BJ (cell line): ENCODE measurements at places on chromosomes 12 and 14. TPM values are rescaled to one million over a fixed set of nuclear protein-coding genes. Genes with fewer than 3 reads are reported as not detected.

DNA sequence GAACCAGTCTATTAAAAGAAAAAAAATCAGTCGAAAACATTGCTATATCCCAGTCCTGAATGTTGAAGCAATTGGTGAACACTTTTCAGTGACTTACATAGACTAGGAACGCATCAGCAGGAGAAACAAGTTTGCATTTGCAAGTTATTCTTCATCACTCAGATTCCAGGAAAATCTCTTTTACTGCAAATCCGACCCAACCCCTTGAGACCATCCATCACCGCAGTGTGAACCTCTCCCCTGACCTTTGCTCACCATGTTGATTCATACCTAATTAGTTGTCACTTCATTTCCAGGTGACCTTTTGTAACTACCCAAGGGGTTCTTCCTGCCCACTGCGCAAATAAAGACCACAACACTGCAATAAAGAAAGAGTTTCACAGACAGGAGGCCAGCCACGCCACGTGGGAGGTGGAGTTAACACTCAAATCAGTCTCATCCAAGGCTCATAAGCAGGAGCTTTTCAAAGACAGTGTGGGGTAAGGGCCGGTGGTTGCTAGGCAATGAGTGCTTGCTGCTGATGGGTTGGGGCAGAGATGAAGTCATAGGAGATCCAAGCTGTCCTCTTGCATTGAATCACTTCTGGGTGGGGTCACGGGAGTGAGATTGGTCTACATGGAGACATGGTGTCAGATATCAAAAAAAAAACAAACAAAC is 241.3 kb upstream of the TMEM132C start:
- DNase-seq = no peak

DNA sequence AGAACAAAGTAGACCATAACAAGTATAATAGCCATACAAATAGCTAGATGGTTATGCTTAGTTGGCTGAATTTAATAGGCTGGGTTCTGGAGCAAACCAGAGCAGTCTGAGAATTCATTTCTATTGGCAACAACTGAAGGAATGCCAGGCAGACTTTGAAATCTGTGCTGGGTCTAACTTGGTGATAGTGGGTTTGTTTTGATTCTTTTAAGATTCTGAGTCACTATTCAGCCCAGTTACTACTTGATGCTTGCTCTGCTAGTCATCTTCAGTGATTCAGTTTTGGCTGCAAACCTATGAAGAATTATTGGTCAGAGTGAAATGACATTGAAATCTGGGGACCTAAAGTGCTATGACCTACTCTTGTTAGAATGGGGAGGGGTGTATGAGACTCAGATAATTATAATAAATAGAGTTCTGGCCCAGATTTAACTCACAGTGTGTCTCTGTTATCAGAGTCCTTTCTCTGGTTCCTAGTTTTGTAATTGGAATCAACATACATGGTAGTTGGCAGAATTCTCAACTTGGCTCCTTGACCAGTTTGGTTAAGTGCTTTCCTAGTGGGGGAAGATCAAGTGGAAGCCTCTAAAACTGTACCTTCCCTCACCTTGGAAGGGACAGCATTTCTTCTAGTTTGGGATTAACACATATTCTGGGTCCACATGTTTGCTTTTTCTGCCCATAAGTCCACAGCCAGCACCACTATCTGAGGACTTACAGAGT is 43.5 kb downstream of the MNAT1 start:
- peak; percentile 83 for DNase-seq

DNA sequence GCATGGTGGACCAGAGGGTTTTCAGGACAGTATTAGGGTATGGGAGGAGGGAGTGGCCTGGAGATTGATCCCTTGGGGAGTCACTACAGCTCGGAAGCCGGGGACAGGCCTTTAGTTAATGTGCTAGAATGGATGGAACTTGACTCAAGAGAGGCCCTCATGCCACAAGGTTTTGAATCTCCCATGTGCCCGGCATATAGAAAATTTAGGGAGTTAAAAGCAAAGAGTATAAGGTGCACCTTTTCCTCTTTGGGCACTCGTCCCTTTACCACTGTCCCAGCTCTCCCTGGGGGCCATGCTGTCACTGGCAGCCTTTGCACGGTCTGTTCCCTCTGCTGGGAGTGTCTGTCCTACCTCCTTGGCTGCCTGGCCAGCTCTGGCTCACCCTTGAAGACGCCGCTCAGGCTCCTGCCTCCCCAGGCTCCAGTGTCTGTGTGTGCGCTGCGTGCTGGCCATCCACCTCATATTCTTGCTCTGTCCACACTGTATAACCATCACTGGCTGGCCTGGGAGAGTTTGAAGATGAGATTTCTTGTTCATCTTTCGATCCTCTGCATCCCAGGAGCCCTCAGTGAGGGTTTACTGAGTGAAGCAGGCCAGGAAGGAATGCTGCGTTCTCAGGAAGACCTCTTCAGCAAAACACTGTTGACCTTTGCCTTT is 161.3 kb downstream of the ZFP36L1 start:
- no peak for DNase-seq

DNA sequence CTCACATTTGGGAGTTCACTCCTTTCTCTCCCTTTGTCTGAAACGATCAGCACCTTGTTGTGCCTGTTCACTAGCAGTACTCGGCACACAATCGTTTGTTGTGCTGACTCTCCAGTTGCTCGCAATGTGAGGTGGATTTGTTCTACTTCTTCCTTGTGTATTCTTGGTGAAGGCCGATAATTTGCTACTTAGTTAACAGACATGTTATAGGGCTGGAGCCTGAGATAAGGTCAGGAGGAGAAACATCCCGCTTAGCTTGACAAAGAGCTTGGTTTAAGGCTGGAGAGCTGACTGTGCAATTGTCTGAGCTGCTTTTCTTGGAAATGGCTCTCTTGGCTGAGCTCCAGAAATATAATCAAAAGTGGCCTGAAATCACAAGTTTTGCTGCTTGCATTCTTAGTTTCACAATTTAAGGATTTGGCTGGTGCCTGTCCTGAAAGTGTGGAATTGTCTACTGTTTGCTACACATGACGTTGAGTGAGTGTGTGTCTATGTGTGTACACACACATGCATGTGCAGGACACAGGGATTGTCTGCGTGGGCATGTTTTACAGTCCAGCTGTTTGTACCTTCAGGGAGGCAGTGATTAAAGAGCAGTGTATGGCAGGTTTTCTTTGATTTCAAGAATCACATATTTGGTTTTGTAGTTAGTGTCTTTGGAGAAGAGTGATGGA is 77.7 kb downstream of the ARF6 start:
- no peak for DNase-seq

GRCh38 chr12:12684375-12685106 is 11.4 kb downstream of the GPR19 start:
- no peak for DNase-seq

GRCh38 chr14:36300337-36300736 is 20.1 kb downstream of the MBIP start:
- no peak for DNase-seq

DNA sequence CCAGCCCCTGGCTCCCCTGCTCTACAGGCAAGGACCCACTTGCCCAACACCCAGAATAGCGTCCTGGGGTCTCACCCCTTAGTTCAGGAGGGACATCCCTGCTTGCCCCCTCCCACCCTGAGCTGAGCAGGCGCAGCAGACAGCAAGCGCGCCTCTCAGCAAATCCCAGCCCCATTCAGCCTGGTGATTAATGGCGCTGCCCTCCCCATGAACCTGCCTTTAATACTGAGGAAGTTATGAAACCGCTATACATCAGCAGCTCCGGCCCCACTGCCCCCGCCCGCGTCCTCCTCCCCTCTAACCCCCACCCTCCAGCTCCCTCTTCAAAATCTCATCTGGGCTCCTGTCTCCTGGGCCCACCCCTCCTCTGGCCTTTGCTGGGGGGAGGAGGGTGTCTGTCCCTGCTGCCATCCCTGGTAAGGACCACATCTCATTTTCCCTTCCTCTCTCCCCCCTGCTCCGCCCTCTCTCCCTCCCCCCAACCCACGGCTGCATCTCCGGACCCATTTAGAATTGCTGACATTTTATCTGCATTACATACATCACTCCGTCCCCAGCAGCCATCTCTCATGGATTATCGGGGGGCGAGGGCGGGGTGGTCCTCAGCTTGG is 7.1 kb upstream of the SMUG1 start:
- no peak for DNase-seq

DNA sequence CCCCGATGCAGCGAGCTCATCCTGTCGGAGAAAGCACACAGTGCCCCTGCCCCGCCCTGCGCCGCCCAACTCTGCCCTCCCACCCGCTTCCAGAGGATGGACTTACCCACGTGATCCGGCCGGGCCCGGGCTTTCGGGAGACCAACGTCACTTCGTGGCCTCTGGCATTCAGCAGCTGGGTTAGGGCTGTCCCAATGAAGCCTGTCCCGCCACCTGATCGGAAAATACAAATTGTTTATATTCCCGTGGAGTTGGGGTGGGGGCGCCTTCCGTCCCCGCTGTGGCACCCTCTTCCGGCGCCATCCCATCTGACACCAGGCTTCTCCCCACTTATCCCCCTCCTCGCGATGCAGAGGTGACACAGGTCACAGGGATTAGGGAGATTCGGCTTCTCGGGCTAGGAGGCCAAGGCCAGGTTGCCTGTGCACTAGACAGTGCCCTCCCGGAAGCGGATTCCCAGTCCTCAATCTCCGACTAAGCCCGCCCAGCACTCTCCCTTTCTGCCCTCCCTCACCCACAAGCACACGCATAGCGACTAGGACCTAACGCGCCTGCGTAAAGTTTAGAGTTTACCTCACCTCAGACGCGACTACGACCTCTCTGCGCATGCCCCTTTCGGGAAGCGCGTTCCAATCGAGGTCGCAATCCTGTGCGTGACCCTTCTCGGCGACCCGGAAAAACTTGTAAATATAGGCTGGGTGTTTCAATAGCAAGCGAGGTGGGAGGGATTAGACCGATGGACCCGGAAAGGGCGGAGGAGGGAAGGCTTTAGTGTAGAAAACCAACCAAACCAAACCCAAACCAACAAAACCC is at the start of gene SDR39U1:
TSS of gene SDR39U1 (minus strand) at position 537 of the 813 bp plus-strand sequence. CDS start at position 530, 7 bp downstream.
- DNase-seq = peak; percentile 98

CCDC77 gene
- polyA plus RNA-seq = 7.0 and 8.4 TPM in 2 replicates

OTUB2 gene
- 1.1 and 1.2 TPM in 2 replicates for polyA plus RNA-seq

BCL2L14 gene
- not detected in 2 replicates for polyA plus RNA-seq

OR6C76 gene
- not detected in 2 replicates for polyA plus RNA-seq

DAO gene
- not detected in 2 replicates for polyA plus RNA-seq

OR11H7 gene
- not detected in 2 replicates for polyA plus RNA-seq
